NCI-H1436 treated with DMSO at 0.1 percent for 48 hours (cell line): ENCODE measurements at places on chromosomes 5 and 9.

DNA sequence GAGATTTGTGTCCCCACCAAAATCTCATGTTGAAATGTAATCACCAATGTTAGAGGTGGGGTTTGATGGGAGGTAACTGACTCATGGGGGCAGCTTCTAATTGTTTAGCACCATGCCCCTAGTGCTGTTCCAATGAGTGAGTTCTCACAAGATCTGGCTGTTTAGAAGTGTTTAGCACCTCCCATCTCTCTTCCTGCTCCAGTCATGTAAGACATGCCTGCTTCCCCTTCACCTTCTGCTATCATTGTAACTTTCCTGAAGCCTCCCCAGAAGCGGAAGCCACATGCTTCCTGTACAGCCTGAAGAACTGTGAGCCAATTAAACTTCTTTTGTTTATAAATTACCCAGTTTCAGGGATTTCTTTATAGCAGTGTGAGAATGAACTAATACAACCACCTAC is 170.5 kb downstream of the NDUFS4 start:
- no peak for DNase-seq

- no peak for DNase-seq
Observed at GRCh38 chr5:16932401-16932800, 3.7 kb downstream of the MYO10 start.

DNA sequence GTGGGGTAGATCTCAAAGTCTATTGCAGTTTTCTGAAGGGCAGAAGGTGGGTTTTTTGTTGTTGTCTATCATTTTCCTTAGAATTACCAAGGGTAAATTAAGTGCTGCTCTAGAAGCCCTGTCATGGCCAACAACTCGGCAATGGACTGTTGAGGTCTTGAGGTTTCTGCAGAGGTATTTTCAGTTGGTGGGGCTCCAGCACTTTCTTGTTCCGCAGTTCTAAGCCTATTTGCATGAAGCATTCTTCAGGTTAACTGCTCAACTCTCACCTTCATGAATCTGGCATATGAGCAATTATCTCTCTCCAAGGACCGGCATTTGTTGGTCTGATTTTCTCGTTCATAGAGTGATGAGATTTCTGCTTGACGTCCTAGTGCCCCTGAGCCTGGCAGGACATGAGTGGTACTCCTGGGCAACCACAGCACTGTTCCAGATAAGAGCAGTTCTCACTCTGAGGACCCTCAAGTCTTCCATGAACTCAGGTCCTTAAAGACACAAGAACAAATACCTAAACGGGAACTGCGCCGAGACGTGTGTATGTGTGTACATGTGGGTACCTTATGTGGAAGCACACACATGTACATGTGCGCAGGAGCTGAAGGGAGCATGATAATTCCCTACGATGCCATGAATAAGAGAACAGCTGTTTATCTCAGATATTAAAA is 544.5 kb downstream of the CSNK1G3 start:
- no peak for DNase-seq

GRCh38 chr5:133818031-133818431 is 150.4 kb downstream of the C5orf15 start:
- no peak for DNase-seq

DNA sequence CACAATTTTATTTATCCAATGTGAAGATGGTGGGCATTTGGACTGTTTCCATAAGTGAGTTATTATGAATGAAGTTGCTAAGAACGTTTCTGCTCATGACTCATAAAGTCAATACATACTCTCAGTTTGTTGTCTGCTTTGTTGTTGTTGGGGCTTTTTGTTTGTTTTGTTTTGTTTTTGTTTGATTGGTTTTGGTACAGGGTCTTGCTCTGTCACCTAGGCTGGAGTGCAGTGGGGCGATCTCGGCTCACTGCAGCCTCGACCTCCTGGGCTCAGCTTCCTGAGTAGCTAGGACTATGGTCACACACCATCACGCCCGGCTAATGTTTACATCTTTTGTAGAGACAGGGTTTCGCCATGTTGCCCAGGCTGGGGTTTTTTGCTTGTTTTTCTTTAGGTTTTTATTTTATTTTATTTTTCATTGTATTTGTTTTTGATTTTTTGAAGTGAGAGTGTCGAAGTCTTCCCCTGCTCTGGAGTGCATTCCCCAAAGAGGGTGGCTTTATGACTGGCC is 18.0 kb downstream of the TRIM7 start:
- DNase-seq, result no peak

GRCh38 chr5:73974871-73975360 is 348.9 kb downstream of the ARHGEF28 start:
- no peak for DNase-seq

DNA sequence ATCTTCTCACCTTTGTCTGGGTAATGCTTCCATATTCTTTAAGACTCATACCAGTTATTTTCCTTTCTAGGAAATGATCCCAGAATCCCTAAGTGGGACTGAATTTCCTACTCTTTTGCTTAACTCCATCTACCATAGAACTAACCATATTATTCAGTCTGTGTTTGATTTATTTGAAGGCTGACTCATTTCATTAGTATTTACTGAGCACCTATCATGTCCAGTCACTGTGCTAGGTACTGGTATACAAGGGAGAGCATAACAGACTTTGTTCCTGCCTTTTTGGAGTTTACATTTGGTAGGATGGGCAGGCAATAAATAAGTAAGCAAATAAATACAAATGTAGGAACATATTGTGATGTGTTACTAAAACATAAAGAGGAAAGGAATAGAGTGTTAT is 4.3 kb downstream of the NPR2 start:
- DNase-seq, result no peak

DNA sequence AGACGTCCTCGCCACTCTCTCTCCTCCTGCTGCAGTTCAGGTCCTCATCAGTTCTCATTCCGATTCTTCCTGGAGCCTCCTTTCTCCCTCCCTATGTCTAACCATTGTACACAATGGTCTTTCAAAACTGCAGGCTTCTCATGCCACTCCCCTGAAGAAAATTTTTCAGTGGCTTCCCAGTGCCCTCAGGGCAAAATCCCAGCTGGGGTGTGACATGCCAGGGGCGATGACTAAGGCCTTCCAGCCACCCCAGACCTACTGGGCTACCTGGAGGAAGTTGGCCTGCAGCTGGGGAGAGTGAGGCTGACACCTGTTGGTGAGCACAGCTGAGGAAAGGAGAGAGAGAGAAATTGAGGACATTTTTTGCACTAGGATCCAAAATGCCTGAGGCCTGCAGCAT is 65.2 kb downstream of the SREK1 start:
- DNase-seq, result no peak

DNA sequence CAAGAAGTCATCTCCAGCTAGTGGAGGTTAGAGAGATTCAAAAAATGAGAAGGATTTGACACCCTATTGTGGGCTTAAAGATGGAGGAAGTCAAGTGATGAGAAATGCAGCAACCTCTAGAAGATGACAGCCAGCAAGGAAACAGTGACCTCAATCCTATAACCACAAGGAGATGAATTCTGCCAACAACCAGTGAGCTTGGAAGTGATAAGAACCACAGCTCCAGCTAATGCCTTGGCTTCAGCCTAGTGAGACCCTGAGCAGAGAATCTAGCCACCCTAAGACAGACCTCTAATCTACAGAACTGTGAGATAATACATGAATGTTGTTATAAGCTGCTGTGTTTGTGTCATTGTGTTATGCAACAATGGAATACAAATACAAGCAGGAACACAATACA is 262.4 kb downstream of the GRIA1 start:
- DNase-seq, result no peak

GRCh38 chr9:34276772-34277171 is 52.3 kb downstream of the KIF24 start:
- DNase-seq, result no peak

DNA sequence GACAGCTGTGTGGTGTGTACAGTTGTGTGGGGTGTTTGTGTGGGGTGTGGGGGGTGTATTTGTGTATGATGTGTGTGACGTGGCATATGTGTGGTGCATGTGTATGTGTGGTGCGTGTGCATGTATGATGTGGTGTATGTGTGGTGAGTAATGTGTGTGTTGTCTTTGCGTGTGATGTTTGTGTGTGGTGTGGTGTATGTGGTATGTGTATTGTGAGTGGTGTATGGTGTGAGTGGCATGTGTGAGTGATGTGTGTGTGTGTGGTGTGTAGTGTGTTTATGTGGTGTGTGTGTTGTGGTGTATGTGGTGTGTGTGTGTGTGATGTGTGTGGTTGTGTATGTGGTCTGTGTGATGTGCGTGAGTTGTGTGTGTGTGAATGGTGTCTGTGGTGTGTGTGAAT is 191.1 kb downstream of the MELK start:
- DNase-seq, result no peak

GRCh38 chr5:102226321-102226720 is 69.8 kb downstream of the SLCO4C1 start:
- no peak for DNase-seq

DNA sequence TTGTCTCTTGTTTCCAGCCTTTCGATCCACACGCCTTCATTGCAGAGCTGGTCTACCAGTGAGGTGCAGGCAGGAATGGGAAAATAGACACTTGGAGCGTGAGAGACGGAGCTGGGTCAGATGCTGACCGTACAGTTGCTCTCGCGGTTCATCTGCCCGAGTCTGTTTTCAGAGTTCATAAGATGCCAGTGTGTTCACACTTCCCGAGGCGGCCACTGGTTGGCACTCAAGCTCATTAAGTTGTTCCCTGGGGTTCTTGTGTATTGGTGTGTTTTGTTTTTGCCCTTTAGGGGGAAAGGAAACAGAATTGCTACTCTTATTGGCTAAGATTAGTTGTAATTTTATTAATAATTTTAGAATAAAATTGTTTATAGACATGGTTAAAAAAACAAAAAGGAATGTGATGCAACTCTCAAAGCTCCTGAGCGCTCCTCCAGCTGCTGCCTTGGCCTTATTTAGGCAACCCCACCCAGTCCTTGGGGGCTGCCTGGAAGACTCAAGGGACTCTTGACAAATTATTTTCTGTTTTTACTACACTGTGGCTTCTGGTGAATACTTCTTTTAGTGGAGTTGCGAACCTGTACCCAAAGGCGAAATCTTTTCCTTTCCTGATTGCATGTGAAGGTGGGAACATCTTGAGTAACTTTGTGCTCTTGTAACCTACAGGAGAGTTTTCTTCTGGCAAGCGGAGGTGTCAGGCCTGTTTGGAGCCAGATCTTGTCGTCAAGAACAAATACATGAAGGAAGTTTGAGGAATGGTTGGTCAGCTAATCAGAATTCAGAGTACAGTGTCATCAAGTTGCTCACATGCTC is 146.1 kb downstream of the MAST4 start:
- no peak for DNase-seq

DNA sequence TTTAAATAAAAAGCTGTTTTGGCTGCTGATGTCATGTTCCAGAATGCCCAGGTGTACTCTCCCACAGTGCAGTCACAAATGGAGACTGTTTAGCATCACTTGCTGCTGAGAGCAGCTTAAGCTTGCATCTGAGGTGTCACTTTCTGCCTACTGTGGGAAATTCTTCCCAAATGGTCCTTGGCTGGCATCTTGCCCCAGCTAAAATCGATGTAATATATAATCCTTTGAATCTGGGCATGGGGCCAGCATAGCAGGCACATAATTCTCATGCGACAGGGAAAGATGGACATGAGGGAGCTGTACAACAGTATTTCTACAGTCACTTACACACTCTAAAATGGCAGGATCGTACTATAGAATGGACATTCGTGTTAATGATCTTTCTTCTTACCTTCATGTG is 144.3 kb downstream of the MACIR start:
- DNase-seq, result no peak

DNA sequence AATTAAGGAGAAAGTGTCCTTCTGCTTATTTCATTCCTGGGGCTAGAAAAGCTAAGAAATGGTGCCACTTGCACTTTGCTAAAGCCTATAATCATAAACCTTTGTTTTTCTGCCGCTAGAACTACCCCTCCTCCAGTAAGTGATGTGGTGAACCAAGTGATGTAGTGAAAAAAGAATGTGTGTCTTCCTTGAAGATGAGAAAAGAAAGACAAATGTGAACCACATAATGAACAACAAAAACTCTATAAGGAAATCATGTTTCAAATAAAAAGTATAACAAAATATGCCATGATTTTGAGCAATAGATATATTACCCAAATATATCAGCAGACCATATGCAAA is 179.0 kb upstream of the SGCD start:
- DNase-seq, result no peak

DNA sequence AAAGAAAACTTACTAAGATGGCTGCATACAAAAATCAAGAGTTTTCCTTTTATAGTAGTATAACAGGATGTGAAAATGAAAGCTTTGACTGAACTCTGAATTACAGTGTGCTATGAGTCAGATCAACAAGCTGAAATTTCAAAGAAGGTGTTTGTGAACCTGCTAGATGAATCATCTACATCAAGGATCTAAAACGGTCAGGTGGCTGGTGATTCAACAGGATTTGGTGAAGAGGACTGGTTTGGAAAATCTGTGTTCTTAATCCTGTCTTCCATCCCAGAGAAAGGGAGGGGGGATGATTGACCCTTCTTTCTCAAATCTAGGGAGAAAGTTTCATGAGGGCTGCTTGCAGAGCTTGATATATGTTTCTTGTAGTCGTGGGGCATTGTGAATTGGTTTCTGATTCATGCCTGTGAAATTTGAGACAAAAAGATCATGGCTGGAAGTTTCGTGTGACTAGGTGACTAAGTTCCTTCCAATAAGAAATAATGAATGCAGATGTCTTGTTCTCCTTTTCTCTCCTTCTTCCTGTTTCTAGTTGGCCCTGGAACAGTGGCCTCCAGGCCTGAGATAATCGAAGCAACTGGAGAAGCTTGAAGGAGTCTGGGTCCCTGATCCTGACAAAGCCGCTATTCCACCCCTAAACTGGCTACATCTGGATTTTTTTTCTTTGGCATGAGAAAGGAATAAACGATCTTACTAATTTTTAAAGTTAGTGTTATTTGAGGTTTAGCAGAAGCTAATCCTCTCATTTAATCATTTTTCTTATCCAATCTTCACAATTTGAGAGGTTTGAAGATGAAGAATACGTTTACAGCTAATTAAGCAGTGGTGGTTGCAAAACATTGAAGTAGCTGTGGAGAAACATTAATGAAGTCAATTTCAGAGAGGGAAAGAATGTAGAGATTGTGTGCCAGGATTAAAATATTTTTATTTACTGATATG is 67.2 kb downstream of the MRPS30 start:
- DNase-seq, result no peak

GRCh38 chr9:106869028-106869427 is 6.1 kb downstream of the ZNF462 start:
- no peak for DNase-seq

- no peak for DNase-seq
Observed at GRCh38 chr5:144812763-144813162, 642.1 kb downstream of the KCTD16 start.
